Uterus (tissue), 4 donors: ENCODE measurements at places on chromosomes 4 and X. TPM values are rescaled to one million over a fixed set of nuclear protein-coding genes. Genes with fewer than 3 reads are reported as not detected.

MAP3K15 gene
- not detected for total RNA-seq

SHOX gene
- total RNA-seq, result not detected

- no peak overlapping the region for H3K27ac ChIP-seq
- no peaks in the 10 kb centered on the region for H3K27me3 ChIP-seq
- H3K4me1 ChIP-seq, result no peaks in the 10 kb centered on the region
- no peaks in the 10 kb centered on the region for H3K36me3 ChIP-seq
These were observed 5.9 kb upstream of the ANK2 start for GRCh38 chr4:113043591-113043990.

GRCh38 chr4:138407329-138407728, 165.2 kb upstream of the SLC7A11 start:
- peak overlapping the region; percentile 36 for H3K27ac ChIP-seq
- H3K36me3 ChIP-seq, result no peaks in the 10 kb centered on the region
- H3K27me3 ChIP-seq, result no peaks in the 10 kb centered on the region
- H3K4me1 ChIP-seq, result peaks cover 3% of the 10 kb centered on the region
- no peak for DNase-seq
- H3K4me3 ChIP-seq, result no peak overlapping the region

DNA sequence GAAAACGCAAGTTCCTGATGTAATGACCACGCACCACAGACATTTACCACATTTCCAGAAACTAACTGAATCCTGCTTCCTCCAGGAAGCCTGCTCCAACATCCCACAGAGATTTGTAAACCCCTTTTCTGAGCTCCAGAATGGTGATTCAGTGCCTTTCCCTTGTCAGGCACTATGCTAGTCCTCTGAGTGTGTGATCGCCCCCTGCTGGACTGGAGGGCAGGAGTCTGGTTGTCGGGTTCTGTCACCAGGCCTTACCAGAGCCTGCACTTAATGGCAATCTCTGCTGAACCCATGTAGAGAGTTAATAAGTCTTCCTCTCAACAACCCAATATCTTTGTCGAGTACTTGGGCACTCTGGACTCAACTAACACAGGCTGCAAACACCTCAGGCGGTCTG, 14.5 kb upstream of the KDM5C start:
- no peak overlapping the region for H3K4me3 ChIP-seq
- no peaks in the 10 kb centered on the region for H3K27me3 ChIP-seq
- no peak for DNase-seq
- H3K4me1 ChIP-seq, result no peaks in the 10 kb centered on the region

GRCh38 chr4:8940792-8941491, 69.3 kb upstream of the HMX1 start:
- no peak overlapping the region for H3K27ac ChIP-seq
- no peaks in the 10 kb centered on the region for H3K4me1 ChIP-seq
- H3K36me3 ChIP-seq, result no peaks in the 10 kb centered on the region
